ENCODE measurements at places on chromosomes 2 and 18. TPM values are rescaled to one million over a fixed set of nuclear protein-coding genes. Genes with fewer than 3 reads are reported as not detected.

Gene KCNJ3
- total RNA-seq = 3.4 TPM

Gene SAG
- not detected for total RNA-seq

Gene ORC2
- total RNA-seq = 24.9 TPM

Gene CXCR2
- total RNA-seq = 2.2 TPM

DNA sequence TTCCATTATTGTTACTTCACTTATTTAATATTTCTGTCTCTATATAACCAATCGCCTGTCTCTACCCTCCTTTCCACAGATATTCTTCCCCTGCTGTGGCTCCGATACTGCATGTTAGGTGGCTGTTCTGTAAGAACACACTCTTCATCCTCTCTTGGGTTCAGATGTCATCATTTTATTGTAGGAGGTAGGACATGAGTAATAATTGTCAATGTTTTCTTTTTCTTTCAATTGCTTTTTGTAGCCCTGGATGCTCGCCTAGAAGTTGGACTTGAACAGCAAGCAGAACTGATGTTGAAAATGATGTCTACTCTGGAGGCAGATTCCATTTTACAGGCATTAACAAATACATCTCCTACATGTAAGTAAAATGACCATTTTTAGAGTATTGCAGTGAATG lies 128.6 kb downstream of the BIRC6 start:
- no peak for DNase-seq

- DNase-seq = no peak
Observed at GRCh38 chr2:74843433-74843832, 9.5 kb downstream of the HK2 start.

- DNase-seq = no peak
Observed at GRCh38 chr2:40282428-40282827, 169.5 kb downstream of the SLC8A1 start.

- no peak for DNase-seq
Observed at GRCh38 chr2:32572737-32573136, 55.1 kb upstream of the TTC27 start.

GRCh38 chr18:9943311-9943710 lies 29.5 kb downstream of the VAPA start:
- no peak for DNase-seq

- no peak for DNase-seq
Observed at GRCh38 chr2:160309585-160309984, 109.5 kb upstream of the ITGB6 start.

Data from cardiac septum (tissue), 1 donor.